Naive thymus-derived CD8-positive, alpha-beta T cell (primary cell): ENCODE measurements at places on chromosomes 7 and 10. TPM values are rescaled to one million over a fixed set of nuclear protein-coding genes. Genes with fewer than 3 reads are reported as not detected.

DNA sequence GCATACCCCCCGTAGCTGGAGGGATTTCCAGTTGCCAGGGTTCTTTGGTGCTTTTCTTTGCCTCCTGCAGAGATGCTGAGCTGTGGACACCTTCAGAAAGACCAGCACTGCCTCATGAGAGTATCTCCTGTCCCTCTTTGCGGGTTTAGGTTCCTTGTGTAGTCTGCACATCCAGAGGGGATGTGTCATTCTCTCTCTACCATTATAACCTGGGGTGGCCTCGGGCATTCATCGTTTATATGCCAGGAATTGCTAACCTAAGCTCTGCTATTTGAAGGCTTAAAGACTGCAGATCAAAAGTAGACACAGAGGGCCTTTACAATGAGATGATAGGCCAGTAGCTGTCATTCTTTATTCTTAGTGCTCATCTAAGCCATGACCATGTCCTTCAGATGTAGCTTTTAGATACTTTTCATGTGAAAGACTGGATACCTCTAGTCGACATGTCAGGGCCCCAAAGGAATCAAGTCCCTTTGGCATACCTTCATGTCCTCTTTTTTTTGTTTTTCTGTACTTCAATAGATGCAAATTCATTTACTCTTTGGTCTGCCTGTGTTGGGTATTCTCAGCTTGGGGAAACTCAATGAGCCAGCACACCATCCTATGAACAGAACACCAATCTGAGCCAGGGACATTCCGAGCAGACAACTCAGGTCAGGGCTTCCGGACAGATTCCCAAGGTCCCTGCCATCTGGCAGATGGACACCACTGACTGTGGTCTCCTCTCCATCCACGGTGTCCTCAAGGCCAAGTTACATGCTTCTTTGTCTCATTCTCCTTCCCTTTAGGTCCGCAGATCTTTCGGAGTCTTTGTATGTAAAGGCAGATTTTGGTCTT is 129.3 kb downstream of the NRF1 start:
- no peak for DNase-seq

SEPTIN7 gene
- total RNA-seq, result 244 TPM

DNA sequence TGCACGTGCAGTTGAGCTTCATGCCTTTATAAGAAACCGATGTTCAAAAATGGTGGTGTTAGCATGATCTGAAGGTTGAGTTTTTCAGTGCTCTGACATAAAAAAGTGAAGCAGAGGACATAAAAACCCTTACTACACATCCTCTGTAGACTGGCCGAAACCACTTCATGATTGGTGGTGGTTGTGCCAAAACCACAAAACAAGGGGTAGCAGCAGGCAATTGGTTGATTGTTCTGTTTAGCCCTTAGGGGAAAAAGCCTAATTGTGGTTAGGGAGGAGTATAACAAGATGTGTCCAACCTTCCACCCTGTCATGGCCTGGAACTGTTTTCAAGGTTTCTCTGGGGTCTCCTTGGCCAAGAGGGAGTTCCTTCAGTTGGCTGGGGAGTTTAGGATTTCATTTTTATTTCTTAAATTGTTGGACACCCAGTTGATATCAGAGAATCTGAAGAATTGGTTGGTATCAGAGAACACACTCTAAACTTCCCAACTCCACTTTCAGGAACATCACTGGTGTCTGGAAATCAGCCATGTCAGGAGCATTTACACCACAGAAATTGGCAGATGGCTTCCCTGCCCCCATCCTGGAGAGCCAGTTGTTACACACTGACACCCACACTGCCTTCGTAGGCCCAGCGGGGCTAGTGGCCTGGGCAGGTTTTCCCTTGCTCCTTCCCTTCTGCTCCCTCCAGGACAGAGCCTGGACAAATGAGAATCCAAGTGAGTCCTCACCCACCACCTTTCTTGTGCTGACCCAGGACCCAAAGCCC is 18.8 kb downstream of the MRPS24 start:
- no peak for DNase-seq

IQUB gene
- total RNA-seq, result 0.16 TPM
